CD4-positive, alpha-beta T cell treated with Interleukin-2 at 100 ng/mL for 4 hours (primary cell): ENCODE measurements at places on chromosomes 12 and 14.

GRCh38 chr12:14327711-14328110, 37.8 kb upstream of the ATF7IP start:
- no peak for DNase-seq

- DNase-seq = no peak
Measured at GRCh38 chr14:94401083-94401482, 12.7 kb upstream of the SERPINA1 start.

GRCh38 chr12:94273272-94273671, 124.9 kb downstream of the PLXNC1 start:
- DNase-seq = no peak

DNA sequence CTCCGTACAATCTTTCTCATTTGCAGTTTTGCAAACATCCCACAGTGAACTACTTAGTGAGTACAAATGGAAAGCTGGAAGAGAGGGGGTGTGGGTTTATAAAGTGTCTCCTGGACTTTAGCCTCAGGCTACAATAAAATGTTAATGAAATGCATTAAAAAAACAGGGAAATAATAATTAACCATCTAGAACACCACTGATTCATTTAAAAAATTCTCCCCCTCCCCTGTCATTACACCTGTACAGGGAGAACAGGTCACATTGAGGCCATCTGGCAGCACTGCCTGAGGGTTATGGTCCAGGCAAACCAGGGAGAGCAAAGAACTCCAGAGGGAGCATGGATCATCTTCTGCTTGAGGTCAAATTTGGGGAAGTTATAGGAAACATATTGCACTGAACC, 96.3 kb downstream of the TSPAN8 start:
- no peak for DNase-seq

GRCh38 chr12:51070004-51070403, 13.4 kb downstream of the CSRNP2 start:
- no peak for DNase-seq

- DNase-seq = no peak
Measured at GRCh38 chr12:70402597-70402996, 36.5 kb downstream of the KCNMB4 start.

DNA sequence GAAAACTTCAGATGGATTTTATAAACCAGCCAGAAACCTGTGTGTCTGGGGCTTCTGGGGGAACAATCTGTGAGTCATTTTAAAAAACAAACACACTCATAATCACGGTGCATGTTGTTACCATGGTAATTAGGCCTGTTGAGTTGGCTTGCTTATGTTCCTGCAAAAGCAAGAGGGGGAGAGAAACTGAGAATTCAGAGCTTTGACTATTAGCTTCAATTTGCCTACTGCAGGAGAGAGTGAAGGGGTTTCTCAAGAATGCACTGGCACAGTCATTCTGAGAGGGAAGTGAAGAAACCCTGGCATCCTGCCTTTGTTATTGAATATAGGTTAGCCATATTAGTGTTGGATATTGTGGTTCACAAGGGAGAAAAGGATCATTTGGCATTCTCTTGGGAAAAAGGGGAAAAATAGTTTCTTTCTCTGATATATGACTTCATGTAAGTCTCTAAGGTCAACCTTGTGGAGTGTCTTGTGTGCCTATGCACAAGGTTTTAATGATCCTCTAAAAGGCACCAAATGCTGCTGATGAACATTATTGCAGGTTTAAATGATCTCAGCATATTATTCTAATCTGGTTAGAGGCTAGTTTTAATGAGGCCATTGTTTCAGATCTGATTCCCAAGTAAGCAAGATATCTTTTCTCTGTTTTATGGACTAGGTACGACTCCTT, 12.9 kb downstream of the GNG2 start:
- DNase-seq = peak; percentile 90

DNA sequence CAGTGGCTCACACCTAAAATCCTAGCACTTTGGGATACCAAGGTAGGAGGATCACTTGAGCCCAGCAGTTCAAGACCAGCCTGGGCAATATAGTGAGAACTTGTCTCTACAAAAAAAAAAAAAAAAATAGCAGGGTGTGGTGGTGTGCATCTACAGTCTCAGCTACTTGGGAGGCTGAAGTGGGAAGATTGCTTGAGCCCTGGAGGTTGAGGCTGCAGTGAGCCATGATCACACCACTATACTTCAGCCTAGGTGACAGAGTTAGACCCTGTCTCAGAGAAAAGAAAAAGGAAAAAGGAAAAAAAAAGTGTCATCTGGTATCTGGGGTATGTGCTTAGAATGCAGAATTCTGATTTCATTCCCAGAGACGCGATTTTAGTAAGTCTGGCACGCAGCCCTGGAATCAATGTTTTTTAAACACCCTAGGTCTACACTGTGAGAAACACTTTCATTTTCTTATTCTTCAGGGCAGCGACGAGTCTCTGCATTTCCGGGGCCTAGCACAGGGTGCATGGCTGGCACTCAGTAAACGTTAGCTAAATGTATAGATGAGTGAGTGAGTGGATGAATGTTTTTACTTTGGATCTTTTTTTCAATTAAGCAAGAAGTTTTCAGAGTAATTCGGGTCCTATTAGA, 243.8 kb upstream of the PWP1 start:
- DNase-seq = peak; percentile 3

GRCh38 chr12:69500631-69501030, 30.4 kb downstream of the FRS2 start:
- DNase-seq = no peak

- peak; percentile 88 for DNase-seq
Measured at GRCh38 chr12:91778938-91779400, 366.7 kb downstream of the BTG1 start.

DNA sequence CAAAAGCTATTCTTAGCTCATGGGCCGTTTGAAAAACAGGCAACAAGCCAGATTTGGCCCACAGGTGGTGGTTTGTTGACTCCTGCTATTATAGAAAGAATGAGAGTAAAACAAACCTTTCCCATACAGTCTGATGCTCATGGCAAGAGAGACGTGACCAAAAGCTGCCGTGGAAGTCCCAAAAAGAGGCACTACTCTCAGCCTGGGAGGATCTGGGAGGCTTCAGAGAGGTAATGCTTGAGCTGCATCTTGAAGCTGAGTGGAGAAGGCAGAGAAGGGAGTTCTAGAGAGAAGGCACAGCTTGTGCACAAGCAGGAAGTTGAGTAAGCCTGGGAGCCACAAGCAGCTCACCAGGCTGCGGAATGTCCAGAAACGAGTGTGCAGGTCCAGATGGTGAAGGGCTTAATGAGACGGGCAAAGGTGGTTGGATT, 9.6 kb downstream of the PLXNC1 start:
- no peak for DNase-seq

- no peak for DNase-seq
Measured at GRCh38 chr12:124422570-124423523, 128.0 kb downstream of the RFLNA start.

DNA sequence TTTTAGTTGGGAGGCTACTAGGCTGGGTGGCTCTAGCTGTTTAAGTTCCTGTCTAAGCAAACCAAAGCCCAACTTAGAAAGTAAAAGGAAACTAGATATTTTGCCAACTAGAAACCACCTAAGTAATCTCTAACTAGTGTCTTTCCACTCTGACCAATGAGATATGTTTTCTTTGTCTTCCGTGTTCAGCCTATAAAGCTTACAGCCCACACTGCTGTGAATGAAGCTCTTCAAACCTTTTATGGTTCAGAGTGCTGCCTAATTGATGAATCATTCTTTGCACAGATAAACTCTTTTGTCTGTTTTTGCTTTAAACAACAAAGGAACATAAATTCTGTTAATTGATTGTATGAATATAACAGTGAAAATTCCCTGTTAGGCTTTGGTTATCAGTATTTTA, 66.1 kb downstream of the FUT8 start:
- peak; percentile 39 for DNase-seq

GRCh38 chr12:59716043-59716442, 120.2 kb downstream of the SLC16A7 start:
- no peak for DNase-seq

DNA sequence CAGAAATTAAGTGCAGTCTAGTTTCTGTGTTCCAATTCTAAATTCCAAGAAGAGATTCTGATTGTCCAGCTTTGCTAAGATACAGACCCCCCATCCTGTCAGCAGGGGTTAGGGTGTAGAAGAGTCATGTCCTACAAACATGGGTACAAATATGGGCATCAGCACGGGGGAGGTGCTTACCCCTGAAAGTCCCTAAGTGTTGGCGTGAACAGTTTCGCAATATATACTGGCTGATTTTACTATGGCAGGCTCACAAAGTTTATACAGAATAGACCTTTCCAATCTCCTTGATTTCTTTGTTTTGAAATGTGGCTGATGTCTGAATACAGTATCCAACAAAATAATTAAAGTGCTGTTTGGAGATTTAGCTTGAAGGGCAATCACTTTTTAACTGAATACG, 71.6 kb upstream of the PPM1H start:
- DNase-seq = no peak

GRCh38 chr12:63151623-63152320, 771 bp upstream of the AVPR1A start:
- peak; percentile 2 for DNase-seq

GRCh38 chr12:112450725-112451124, 32.0 kb downstream of the PTPN11 start:
- no peak for DNase-seq

DNA sequence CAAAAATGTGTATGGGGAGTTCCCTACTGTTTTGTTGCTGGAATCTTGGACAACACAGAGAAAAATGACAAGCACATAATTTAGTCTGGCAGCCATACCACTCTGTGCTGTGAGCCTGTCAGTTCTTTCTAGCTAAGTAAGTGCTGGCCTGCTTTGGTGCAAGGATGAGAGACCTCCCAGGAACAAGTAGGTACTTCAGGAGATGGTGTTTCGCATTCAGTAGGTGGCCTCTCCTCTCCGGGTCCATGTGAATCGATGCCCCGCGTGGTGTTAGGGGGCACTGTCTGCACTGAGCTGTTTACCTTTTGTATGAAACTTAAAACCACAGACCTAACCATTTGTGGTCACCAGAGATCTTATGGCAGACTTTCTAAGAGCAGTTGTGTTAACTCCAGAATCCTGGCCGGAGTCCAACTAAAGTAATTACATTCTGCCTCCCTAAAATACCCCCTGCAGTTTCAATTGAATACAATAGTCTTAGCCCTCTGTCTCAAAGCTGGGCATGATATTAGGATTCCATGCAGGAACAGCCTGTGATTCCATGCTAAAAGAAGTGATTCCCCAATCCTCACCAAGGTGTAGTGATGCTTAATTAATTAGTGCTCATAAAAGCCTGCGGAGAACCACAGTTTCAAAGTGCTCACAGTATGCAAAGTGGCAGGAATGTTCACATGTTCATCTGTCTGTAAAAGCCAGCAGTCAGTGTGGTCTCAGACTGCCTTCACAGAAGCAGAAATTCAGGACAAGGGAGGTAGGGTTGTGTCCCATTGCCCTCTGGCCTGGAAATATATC, 64.2 kb downstream of the LLPH start:
- DNase-seq = no peak

- peak; percentile 29 for DNase-seq
Measured at GRCh38 chr14:101595887-101596721, 34.8 kb downstream of the DIO3 start.

- peak; percentile 39 for DNase-seq
Measured at GRCh38 chr14:52314595-52315354, 663 bp downstream of the PTGER2 start.

GRCh38 chr14:72026536-72026935, 94.3 kb downstream of the RGS6 start:
- DNase-seq = no peak

DNA sequence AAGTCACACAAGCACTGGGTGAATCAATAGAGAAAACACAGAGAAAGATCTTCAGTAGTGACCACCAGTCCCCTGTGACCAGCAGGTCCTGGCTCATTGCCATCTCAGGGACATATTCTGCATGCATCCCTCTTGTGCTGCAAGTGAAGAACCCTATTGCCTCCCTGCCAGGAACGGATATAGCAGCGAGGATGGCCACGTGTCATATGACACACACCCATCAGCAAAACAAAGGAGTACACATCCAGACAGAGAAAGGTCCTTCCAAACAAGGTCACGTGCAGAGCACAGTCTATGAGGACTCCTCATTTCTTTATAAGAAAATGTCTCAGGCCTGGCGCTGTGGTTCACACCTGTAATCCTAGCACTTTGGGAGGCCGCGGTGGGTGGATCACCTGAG, 638.4 kb downstream of the FLRT2 start:
- DNase-seq = no peak

GRCh38 chr12:388541-389141, 479 bp downstream of the KDM5A start:
- DNase-seq = peak; percentile 39

DNA sequence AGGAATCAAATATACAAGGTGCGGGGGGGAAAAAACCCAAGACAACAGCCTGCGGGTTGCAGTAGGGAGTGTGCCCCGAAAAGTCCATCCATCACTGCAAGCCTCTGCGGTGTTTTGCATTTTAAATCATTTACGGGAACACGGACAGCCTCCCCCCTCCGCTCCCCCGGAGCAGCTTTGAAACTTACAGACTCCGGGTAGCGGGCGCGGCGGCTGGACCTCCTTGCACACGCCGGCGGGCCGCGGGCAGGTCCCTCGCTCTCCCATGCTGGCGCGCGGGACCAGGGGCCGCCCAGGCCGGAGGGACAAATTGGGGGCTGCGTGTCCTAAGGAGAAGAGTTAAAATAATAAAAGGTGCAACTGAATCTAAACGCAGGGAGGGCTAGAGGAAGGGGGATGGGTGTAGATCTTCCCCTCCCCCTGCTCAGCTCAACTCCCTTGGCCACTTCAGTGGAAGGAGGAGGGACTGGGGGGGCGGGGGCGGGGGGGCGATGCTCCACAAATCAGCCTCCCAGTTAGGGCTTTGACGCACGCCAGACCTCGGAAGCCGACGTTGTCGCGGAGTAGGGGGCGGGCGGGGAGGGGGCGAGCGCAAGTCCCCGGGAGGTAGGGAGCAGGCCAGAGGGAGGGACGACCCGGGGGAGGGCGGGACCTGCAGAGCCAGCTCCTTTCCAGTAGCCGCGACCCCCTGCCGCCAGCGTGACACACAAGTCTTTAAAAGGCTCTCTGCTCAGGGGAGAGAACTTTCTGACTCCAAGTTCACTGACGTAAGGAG, at the start of gene KCNJ8:
Gene KCNJ8, minus strand, starts transcription at position 349 of the 775 bp plus-strand sequence. CDS start 1,090 bp downstream, outside the sequence.
- DNase-seq = no peak

- no peak for DNase-seq
Measured at GRCh38 chr14:60106339-60106738, 14.6 kb downstream of the PCNX4 start.

- DNase-seq = no peak
Measured at GRCh38 chr14:75440733-75441477, 13.1 kb downstream of the JDP2 start.

DNA sequence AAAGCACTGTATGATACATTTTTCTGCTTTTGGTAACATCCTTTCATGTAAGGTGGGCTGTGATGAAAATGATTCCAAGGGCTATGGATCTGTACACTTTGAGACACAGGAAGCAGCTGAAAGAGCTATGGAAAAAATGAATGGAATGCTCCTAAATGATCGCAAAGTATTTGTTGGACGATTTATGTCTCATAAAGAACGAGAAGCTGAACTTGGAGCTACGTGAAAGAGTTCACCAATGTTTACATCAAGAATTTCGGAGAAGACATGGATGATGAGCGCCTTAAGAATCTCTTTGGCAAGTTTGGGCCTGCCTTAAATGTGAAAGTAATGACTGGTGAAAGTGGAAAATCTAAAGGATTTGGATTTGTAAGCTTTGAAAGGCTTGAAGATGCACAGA, 22.1 kb upstream of the SRGAP1 start:
- no peak for DNase-seq
